Activated CD4-positive, alpha-beta T cell treated with anti-CD3 and anti-CD28 coated beads for 36 hours (primary cell): ENCODE measurements at places on chromosomes 1 and 21. TPM values are rescaled to one million over a fixed set of nuclear protein-coding genes. Genes with fewer than 3 reads are reported as not detected.

The LCE1D gene
- not detected for total RNA-seq

The KCNE2 gene
- total RNA-seq = not detected

The PDIK1L gene
- total RNA-seq = 13.0 TPM

The RPRD2 gene
- 24.4 TPM for total RNA-seq

The KCNA3 gene
- total RNA-seq = 20.0 TPM

The DIO1 gene
- total RNA-seq = not detected

DNA sequence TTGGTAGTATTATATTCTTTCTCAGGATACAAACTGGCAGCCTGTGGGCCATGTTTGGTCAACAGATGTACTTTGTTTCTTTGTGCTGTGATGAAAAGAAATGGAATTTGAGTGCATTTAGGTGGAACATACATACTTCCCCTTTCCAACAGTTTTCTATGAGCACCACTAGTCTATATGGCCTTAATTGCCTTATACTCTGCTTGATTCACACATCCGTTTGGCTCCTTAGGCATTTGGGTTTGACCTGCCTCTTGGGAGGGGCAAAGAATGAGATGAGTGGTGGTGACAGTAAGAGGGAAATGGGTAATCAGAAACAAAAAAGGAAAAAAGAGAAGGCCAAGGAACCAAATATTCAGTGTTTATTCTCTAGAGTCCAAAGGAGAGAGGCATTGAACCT lies 17.0 kb downstream of the CFAP126 start:
- H3K36me3 ChIP-seq = peaks cover 10% of the 10 kb centered on the region
- H3K27me3 ChIP-seq = no peaks in the 10 kb centered on the region
- H3K27ac ChIP-seq = no peak overlapping the region
- H3K4me1 ChIP-seq = peaks cover 2% of the 10 kb centered on the region
- no peak overlapping the region for H3K4me3 ChIP-seq

DNA sequence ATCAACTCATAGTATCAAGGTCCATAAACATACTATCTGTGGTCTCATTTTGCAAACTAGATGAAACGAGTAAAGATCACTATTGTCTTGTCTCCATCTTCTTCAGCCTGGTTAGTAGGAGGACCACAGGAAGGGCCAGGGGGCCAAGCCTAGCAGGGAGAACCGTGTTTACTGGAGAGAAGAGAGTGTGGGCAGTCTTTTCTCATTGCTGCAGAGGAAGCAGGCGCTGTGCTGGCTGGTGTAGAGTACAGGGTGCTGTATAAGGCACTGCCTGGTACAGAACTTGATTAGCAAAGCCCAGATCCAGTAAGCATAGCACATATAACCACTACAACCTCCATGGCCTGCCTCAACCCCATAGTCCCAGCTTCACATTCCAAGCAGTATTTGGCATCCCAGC lies 10.0 kb upstream of the B4GALT3 start:
- no peaks in the 10 kb centered on the region for H3K36me3 ChIP-seq
- peaks cover 61% of the 10 kb centered on the region for H3K4me1 ChIP-seq
- peak overlapping the region; percentile 90 for H3K27ac ChIP-seq
- no peak overlapping the region for H3K4me3 ChIP-seq
- no peaks in the 10 kb centered on the region for H3K27me3 ChIP-seq

DNA sequence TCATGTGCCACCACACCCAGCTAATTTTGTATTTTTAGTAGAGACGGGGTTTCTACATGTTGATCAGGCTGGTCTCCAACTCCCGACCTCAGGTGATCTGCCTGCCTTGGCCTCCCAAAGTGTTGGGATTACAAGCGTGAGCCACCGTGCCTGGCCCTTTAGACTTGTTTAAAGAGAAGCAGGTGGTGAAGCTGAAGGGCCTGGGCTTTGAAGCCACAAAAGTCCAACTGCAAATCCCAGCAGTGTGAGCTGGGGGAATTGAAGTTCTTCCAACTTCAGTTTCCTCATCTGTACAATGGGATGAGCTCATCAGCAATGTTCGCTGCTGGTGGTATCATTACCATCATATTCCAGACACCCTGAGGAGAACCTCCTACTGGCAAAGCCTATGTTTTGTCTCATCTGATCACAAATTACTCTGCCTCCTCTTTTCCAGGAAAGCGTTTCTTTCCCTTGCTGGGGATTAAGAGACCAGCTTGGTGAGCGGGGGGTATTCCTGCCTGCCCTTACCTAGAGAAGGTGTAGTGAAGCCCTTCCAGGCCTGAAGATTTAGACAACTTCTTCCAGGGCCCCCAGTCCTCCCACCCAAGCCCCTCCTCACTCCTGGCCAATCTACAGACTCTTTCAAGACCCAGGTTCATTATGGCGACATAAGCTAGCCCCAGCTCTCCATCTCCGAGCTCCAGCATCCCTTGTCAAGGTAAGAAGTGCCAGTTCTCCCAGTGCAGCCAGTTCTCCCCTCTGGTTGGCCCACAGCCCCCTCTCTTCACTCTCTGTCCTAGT lies 2.4 kb upstream of the SHISA4 start:
- H3K27me3 ChIP-seq = peaks cover 25% of the 10 kb centered on the region
- no peak overlapping the region for H3K27ac ChIP-seq
- no peaks in the 10 kb centered on the region for H3K36me3 ChIP-seq
- H3K4me1 ChIP-seq = peaks cover 7% of the 10 kb centered on the region
- DNase-seq = no peak

GRCh38 chr1:89489047-89489729 lies 35.4 kb upstream of the LRRC8B start:
- H3K4me3 ChIP-seq = no peak overlapping the region
- DNase-seq = peak; percentile 22
- peaks cover 21% of the 10 kb centered on the region for H3K4me1 ChIP-seq
- no peaks in the 10 kb centered on the region for H3K36me3 ChIP-seq

GRCh38 chr1:26701995-26702679 lies 6.3 kb downstream of the ARID1A start:
- no peak overlapping the region for H3K4me3 ChIP-seq
- peaks cover 26% of the 10 kb centered on the region for H3K36me3 ChIP-seq
- no peak overlapping the region for H3K27ac ChIP-seq
- H3K4me1 ChIP-seq = peaks cover 23% of the 10 kb centered on the region

- H3K4me1 ChIP-seq = peaks cover 20% of the 10 kb centered on the region
- no peak overlapping the region for H3K27ac ChIP-seq
- DNase-seq = peak; percentile 62
These were observed 403.7 kb downstream of the SIPA1L2 start for GRCh38 chr1:232226197-232226712.

DNA sequence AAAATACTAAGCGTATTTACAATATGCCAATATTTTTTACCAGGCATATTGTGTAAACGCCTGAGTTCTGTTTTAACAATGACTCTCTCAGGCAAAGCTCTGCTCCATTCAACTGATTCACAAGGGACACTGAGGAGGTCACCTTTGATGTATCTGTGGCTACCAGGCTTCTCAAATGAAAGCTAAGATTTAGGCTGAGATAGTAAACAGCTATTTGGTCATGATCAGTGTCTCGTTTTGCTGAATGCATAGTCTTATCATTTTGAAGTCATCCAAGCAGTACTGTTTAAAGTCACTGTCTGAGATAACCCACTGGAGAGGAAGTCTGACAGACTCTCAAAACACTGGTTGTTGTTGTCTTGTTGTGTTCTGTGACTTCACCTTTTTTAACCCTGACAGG lies 13.7 kb upstream of the PLPPR5 start:
- no peak overlapping the region for H3K27ac ChIP-seq
- no peak for DNase-seq
- no peaks in the 10 kb centered on the region for H3K27me3 ChIP-seq
- H3K4me3 ChIP-seq = no peak overlapping the region
- H3K36me3 ChIP-seq = no peaks in the 10 kb centered on the region

GRCh38 chr1:14055442-14056223 lies 355.6 kb downstream of the PRDM2 start:
- DNase-seq = no peak
- H3K36me3 ChIP-seq = no peaks in the 10 kb centered on the region

- H3K4me1 ChIP-seq = peaks cover 11% of the 10 kb centered on the region
- DNase-seq = no peak
- no peak overlapping the region for H3K4me3 ChIP-seq
- no peak overlapping the region for H3K27ac ChIP-seq
- peaks cover 22% of the 10 kb centered on the region for H3K27me3 ChIP-seq
These were observed 29.3 kb downstream of the SORT1 start for GRCh38 chr1:109368464-109368863.

- H3K4me1 ChIP-seq = peaks cover 3% of the 10 kb centered on the region
- no peaks in the 10 kb centered on the region for H3K36me3 ChIP-seq
- H3K4me3 ChIP-seq = no peak overlapping the region
- DNase-seq = no peak
These were observed 456.5 kb downstream of the OMA1 start for GRCh38 chr1:58089898-58090534.

DNA sequence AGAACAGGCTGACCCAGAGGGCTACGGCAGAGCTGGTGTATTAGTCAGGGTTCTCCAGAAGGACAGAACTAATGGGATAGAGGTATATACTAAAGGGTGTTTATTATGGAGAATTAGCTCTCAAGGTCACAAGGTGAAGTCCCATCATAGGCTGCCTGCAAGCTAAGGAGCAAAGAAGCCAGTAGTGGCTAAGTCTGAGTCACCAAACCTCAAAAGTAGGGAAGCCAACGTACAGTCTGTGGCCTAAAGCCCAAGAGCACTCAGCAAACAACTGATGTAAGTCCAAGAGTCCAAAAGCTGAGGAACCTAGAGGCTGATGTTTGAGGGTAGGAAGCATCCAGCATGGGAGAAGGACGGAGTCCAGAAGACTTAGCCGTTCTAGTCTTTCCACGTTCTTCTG lies 179.2 kb downstream of the BACH1 start:
- peaks cover 18% of the 10 kb centered on the region for H3K4me1 ChIP-seq
- H3K36me3 ChIP-seq = peaks cover 3% of the 10 kb centered on the region
- no peak overlapping the region for H3K27ac ChIP-seq
- no peak overlapping the region for H3K4me3 ChIP-seq
- H3K27me3 ChIP-seq = no peaks in the 10 kb centered on the region

DNA sequence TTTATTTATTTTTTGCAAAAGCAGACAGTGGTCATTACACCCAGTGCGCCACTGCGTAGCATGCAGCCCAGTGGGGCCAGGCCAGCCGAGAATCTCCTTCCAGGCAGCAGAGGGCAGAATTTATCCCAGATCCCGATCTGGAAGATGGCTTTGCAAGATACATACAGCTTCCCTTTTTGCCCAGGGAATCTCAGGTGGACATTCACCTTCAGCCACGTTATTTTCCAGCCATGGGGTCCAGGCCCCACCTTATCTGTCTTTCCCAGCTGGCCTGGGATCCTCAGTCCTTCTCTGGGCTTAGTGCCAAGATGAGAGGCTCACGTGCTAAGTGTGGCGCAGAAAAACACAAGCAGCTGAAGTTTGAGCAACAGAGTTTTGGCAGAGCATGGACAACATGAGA lies 123.6 kb downstream of the AJAP1 start:
- H3K36me3 ChIP-seq = no peaks in the 10 kb centered on the region
- no peak overlapping the region for H3K4me3 ChIP-seq
- no peaks in the 10 kb centered on the region for H3K4me1 ChIP-seq
- peaks cover 1% of the 10 kb centered on the region for H3K27me3 ChIP-seq
- no peak overlapping the region for H3K27ac ChIP-seq

GRCh38 chr21:38986806-38987632 lies 181.3 kb downstream of the ETS2 start:
- H3K27me3 ChIP-seq = peaks cover 54% of the 10 kb centered on the region
- no peak overlapping the region for H3K4me3 ChIP-seq
- H3K36me3 ChIP-seq = no peaks in the 10 kb centered on the region
- peaks cover 21% of the 10 kb centered on the region for H3K4me1 ChIP-seq

DNA sequence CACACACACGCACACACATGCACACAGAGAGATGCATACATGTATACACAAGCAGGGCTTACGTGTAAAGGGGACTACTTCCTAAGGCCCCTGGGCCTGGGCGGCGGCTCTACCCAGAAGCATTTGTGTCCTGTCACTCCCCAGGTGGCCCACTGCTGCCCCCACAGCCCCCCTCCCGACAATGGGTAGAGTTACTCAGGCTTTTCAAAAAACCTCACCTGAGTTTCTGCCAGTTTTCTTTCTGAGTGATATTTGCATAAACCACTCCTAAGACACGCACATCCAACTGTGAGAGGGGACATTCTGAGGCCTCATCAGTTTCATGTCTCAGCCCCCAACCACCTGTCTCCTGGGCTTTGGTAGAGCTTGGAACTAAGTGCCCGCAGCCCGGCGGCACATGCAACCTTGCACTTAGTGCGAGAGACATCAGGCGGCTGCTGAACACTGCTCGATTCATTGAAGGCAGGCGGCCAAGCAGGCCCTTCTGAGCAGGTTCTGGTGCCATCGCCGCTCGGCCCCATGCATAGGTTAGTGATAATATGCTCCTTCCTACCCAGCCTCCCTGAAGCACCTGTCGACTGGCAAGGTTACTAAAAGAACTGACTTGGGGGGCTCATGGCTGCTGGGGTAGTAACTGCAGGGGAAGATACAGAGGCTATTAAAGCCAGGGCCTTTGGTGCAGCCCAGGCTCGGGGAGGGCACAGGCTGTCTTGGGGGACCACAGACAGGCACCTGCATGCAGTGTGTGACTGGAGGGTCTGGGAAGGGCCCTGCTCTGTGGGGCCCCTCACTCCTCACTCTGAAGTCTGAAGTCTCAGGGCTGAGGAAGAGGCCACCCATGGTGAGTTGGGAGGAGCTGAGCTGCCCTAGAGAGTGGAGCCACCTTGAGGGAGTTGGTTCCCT lies 364.2 kb upstream of the VAMP3 start:
- no peaks in the 10 kb centered on the region for H3K4me1 ChIP-seq
- H3K36me3 ChIP-seq = no peaks in the 10 kb centered on the region
- H3K27ac ChIP-seq = no peak overlapping the region
- DNase-seq = no peak
- H3K4me3 ChIP-seq = no peak overlapping the region
- H3K27me3 ChIP-seq = peaks cover 4% of the 10 kb centered on the region

GRCh38 chr1:212981025-212981495 lies 30.7 kb downstream of the VASH2 start:
- H3K4me3 ChIP-seq = no peak overlapping the region
- H3K36me3 ChIP-seq = no peaks in the 10 kb centered on the region
- no peaks in the 10 kb centered on the region for H3K27me3 ChIP-seq
- no peak overlapping the region for H3K27ac ChIP-seq
- H3K4me1 ChIP-seq = peaks cover 24% of the 10 kb centered on the region
- no peak for DNase-seq

DNA sequence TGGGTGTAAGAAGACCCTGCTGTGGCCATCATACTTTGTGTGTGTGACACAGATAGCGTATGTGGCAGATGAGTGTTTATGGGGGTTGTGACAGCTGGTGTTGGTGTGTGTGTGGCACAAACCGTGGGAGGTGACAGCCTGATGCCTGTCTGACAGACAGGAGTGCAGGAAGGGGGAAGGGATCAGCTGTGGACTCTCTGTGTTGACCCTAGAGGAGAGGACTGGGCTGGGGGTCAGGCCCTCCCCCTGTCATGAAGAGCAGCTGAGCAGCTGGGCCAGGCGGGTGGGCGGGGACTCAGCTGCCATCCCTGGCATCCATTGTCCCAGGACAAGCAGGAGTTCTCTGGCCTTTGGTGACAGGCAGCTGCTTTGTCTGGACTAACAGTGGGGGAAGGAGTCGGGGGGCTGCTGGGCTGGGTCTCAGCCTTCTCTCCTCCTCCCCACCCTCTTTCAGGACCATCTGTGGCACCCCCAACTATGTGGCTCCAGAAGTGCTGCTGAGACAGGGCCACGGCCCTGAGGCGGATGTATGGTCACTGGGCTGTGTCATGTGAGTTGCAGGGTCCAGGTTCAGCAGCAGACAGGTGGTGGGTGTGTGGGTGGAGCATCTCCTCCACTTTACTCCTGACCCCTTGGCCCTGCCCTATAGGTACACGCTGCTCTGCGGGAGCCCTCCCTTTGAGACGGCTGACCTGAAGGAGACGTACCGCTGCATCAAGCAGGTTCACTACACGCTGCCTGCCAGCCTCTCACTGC lies 2.3 kb downstream of the PLK3 start:
- H3K27ac ChIP-seq = peak overlapping the region; percentile 92
- H3K4me1 ChIP-seq = peaks cover 60% of the 10 kb centered on the region
- peak; percentile 45 for DNase-seq
- no peaks in the 10 kb centered on the region for H3K27me3 ChIP-seq

- H3K36me3 ChIP-seq = peaks cover 13% of the 10 kb centered on the region
- DNase-seq = no peak
These were observed 50.2 kb upstream of the NUF2 start for GRCh38 chr1:163271535-163271934.
